ENCODE measurements at places on chromosomes 5 and 9.
A peak's percentile ranks its signal among the peaks of the same experiment; 100 is the strongest.

- no peak for DNase-seq
Measured at GRCh38 chr9:105405514-105406131, 42.2 kb upstream of the FSD1L start.

- peak; percentile 54 for DNase-seq
Measured at GRCh38 chr5:73796164-73797131, 170.5 kb downstream of the ARHGEF28 start.

DNA sequence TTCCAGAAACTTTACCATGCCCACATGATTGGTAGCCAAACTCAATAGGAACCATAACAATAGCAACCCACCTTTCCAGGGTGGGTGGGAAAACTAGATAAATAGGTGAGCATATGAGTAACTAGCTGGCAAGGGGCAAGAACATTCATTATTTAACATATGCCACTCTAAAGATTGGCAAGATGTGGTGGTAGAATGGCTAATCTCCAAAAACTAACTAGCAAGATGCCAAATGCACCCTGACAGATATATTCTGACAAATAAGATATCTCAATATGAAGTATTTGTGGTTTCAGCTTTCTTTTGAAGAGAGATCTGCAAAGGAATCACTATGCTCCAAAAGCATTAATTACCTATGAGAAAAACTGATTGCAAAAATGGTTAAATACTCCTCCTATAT lies 895.6 kb downstream of the TLE1 start:
- DNase-seq = no peak

DNA sequence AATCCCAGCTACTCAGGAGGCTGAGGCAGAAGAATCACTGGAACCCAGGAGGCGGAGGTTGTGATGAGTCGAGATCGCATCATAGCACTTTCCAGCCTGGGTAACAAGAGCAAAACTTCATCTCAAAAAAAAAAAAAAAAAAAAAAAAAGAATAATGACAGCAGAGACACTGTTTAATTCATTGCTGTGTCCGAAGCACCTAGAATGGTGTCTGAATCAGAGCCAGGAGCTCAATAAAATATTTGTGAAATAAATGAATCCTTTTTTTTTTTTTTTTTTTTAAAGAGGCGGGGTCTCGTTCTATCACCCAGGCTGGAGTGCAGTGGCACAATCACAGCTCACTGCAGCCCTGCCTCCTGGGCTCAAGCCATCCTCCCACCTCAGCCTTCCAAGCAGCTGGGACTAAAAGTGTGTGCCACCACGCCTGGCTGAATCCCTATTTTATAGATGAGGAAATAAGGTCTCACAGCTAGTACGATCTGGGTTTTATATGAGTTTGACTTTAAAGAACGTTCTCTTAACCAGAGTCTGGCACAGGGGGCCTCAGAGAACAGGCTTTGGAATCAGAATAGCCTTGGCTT lies 47.8 kb downstream of the THOC3 start:
- no peak for DNase-seq

DNA sequence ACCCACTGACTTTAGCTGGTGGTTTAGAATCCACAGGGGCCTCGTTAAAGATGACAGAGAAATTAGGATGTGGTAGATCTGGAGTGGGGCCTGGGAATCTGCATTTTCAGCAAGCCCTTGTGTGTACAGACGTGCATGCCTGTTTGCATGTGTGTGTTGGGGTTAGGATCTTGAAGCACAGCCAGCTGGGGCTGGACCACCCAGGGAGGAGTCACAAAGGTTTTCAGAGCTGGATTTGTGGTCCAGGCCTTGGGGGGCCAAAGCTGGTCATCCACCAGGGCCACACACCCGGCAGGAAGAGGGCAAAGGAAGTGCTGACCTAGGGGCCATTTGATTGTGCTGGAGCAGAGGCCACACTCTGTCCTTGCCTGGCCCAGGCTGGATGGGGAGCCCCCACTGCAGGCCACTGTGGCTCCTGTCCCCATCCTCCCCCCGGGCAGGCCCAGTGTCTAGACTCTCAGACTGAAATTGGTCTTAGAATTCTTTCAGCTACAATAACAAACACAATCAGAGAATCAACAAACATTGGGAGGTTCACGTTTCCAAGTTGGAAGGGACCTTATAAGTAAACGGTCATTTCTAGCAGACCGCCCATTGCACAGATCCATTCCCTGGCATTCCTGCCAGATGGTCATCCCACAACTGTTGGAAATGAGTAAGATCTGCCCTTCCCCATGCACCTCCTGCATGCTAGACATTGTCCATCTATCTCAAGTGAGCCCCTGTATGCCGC lies 10.3 kb downstream of the CDX1 start:
- DNase-seq = no peak

- no peak for DNase-seq
Measured at GRCh38 chr5:108321341-108321740, 60.6 kb downstream of the FBXL17 start.

DNA sequence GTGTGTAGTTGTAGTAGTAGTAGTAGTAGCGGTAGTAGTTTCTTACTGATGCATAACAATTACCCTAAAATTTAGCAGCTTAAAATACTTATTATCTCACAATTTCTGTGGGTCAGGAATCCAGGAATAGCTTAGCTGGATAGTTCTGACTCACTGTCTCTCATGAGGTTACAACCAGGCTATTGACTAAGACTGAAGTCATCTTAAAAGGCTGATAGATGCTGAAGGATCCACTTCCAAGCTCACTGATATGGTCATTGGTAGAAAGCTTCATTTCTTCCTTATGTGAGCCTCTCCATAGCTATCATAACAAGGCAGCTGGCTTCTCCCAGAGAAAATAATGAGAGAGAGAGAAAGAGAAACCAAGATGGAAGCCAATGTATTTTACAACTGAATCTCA lies 147.5 kb upstream of the FBXL17 start:
- no peak for DNase-seq

Data from HS-27A (cell line).